Activated CD8-positive, alpha-beta memory T cell treated with anti-CD3 and anti-CD28 coated beads, Interleukin-2, amount 10 ng/mL, durations not matched to agents 7 days and 5 days (primary cell): ENCODE measurements at places on chromosomes 1 and 21. TPM values are rescaled to one million over a fixed set of nuclear protein-coding genes. Genes with fewer than 3 reads are reported as not detected.
A peak's percentile ranks its signal among the peaks of the same experiment; 100 is the strongest.

GRCh38 chr21:44982558-44983250, 42.9 kb downstream of the SLX9 start:
- H3K27ac ChIP-seq, result no peak overlapping the region
- H3K4me3 ChIP-seq, result no peak overlapping the region
- no peaks in the 10 kb centered on the region for H3K4me1 ChIP-seq
- H3K36me3 ChIP-seq, result no peaks in the 10 kb centered on the region
- H3K27me3 ChIP-seq, result no peaks in the 10 kb centered on the region

DNA sequence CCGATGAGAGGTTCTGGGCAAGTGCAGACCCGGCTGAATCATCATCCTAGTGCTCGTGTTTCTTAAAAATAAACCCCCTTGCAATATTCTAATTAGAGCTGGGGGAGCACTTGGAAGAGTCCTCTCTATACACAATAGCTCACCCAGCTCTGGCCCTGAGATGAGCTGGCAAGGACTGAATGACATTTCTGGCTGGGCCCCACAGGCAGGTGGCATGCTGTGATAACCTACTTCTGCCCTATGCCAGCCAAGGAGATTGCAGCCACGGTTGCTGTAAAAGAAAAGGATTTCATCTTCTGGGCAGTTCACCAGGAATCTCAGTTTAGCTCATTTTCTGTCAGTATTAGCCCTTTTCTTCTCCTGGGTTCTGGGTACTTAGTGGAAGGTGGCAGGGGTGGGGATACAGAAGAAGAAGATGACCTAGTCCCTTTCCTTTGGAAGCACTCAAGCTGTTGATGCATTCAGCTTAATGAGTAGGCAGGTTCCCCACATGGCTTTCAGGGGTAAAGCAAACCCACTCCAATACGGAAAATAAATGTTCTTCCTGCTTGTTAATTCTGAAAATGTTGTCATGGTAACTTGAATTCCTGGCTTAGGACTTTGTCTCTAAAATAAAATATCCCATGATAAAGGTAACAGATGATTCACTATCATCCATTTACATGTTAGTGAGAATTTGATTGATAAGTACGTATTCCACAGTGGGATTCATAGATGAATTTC, 32.2 kb downstream of the VASH2 start:
- H3K4me3 ChIP-seq, result no peak overlapping the region
- H3K36me3 ChIP-seq, result peaks cover 1% of the 10 kb centered on the region
- no peak overlapping the region for H3K27ac ChIP-seq
- peak; percentile 38 for DNase-seq

DNA sequence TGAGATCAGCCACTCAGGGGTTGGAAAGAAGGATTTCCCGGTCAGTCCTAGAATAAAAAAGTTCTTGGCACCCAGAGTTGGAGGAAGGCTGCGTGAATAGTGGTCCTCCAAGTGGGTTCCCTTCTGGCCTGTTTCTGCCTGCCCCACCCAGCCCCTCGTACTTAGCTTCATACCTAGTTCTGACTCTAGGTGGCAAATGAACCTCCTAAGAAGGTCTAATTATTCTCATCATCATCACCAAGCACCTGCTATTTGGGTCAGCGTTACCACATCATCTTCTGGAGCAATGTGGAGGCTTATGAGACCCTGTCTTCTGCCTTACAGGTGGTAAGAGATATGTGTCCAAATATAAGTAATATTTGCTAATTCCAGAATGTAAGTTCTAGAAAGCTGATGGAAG, 35.9 kb upstream of the NFASC start:
- H3K27ac ChIP-seq, result no peak overlapping the region
- no peak for DNase-seq
- no peak overlapping the region for H3K4me3 ChIP-seq
- H3K4me1 ChIP-seq, result no peaks in the 10 kb centered on the region

- H3K4me3 ChIP-seq, result no peak overlapping the region
- H3K36me3 ChIP-seq, result no peaks in the 10 kb centered on the region
- H3K27me3 ChIP-seq, result no peaks in the 10 kb centered on the region
- H3K4me1 ChIP-seq, result peaks cover 7% of the 10 kb centered on the region
- no peak overlapping the region for H3K27ac ChIP-seq
Measured at GRCh38 chr1:232422898-232423297, 207.0 kb downstream of the SIPA1L2 start.

GRCh38 chr21:27840262-27840661, 873.4 kb upstream of the ADAMTS5 start:
- DNase-seq, result no peak
- H3K27me3 ChIP-seq, result no peaks in the 10 kb centered on the region
- no peak overlapping the region for H3K4me3 ChIP-seq
- H3K4me1 ChIP-seq, result no peaks in the 10 kb centered on the region
- H3K36me3 ChIP-seq, result peaks cover 1% of the 10 kb centered on the region
- no peak overlapping the region for H3K27ac ChIP-seq

DNA sequence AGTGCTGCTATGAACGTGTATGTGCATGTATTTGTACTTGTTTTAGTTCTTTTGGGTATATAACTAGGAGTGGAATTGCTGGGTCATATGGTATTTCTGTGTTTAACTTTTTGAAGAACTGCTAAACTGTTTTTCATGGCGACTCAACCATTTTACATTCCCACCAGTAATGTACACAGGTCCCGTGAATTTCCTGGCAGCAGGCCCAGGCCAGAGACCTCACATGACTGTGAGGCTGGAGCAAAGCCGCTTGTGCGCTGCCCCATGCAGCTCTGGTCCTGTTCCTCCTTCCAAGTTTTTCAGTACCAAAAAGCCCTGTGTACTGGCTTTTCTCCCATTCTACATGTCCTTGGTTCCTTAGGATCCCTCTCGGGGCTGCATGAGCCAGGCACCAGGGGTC, 29.6 kb downstream of the ACOT11 start:
- no peak for DNase-seq
- no peaks in the 10 kb centered on the region for H3K36me3 ChIP-seq
- H3K4me1 ChIP-seq, result no peaks in the 10 kb centered on the region

- H3K4me3 ChIP-seq, result no peak overlapping the region
- H3K36me3 ChIP-seq, result no peaks in the 10 kb centered on the region
- peaks cover 2% of the 10 kb centered on the region for H3K27me3 ChIP-seq
- no peak overlapping the region for H3K27ac ChIP-seq
Measured at GRCh38 chr1:117590273-117590925, 15.4 kb upstream of the TENT5C start.

GRCh38 chr1:164861632-164862031, 302.6 kb downstream of the PBX1 start:
- no peaks in the 10 kb centered on the region for H3K4me1 ChIP-seq
- H3K27ac ChIP-seq, result no peak overlapping the region
- DNase-seq, result no peak
- no peak overlapping the region for H3K4me3 ChIP-seq
- no peaks in the 10 kb centered on the region for H3K36me3 ChIP-seq

DNA sequence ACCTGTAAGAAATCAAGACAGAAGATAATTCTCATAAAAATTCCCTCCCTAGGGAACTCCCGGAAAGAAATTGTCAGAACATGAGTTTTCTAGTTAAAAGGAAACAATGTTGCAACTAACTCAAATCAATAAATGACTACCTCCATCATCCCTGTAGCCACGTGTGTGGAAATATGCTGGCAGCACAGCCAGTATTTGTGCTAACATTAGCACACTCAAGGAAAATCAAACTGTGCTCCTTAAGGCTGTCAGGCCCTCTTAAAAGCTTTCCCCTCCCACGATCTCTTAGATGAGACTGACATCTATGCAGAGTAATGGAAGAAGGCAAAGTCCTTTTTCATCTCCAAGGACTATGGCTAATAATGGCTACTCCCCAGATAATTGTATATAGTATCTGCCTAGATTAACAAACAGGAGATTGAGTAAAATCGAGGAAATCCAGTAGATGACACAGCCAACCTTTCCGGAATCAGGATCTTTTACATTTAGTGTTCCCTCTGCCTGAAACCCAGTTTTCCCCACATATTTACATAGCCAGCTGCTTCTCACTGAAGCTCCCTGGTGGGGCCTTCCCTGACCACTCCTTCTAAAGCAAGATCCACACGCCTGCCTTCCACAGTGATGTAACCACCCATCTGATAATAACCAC, 50.9 kb upstream of the NR5A2 start:
- H3K27ac ChIP-seq, result no peak overlapping the region
- DNase-seq, result no peak

- H3K4me3 ChIP-seq, result no peak overlapping the region
- no peak overlapping the region for H3K27ac ChIP-seq
- peaks cover 9% of the 10 kb centered on the region for H3K27me3 ChIP-seq
- H3K4me1 ChIP-seq, result no peaks in the 10 kb centered on the region
Measured at GRCh38 chr21:41628256-41628655, 120.3 kb upstream of the TMPRSS2 start.

DNA sequence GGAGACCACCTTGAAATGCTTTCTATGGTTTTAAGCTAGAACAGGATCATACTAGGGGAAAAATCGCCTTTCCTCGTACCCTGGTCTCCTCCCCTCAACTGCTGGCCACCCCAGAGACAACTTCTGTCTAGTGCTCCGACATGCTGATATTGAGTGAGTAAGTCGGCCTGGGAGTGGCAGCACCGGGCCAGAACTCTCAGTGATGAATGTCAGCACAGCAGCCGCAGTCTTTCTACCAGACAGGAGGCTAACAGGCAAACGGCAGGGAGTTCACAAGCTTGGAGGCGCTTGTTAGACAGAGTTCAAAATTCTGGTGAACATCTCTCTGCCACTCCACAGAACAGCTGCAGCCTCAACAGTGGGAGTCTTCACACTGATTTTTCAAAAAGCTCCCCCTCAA, 716.9 kb downstream of the ADGRL2 start:
- no peak overlapping the region for H3K4me3 ChIP-seq
- H3K36me3 ChIP-seq, result no peaks in the 10 kb centered on the region
- no peak for DNase-seq
- no peaks in the 10 kb centered on the region for H3K27me3 ChIP-seq
- H3K4me1 ChIP-seq, result no peaks in the 10 kb centered on the region

DNA sequence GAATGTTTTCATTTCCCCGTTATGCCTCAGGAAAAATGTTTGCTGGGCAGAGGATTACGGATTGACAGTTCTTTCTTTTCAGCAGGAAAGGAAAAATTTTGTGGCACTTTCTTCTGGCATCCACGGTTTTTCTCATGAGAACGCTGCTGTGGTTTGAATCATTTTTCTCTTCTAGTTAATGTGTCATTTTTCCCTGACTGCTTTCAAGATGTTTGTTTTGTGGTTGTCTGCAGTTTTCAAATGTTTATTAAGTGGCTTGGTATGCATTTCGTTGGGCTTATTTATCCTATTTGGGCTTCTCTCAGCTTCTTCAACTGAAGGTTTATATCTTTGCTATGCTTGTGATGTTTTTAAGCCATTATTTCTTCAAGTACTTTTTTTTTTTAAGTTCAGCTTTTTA, 359.0 kb downstream of the RGS7 start:
- no peak overlapping the region for H3K4me3 ChIP-seq
- no peaks in the 10 kb centered on the region for H3K36me3 ChIP-seq
- no peak overlapping the region for H3K27ac ChIP-seq
- DNase-seq, result no peak

DNA sequence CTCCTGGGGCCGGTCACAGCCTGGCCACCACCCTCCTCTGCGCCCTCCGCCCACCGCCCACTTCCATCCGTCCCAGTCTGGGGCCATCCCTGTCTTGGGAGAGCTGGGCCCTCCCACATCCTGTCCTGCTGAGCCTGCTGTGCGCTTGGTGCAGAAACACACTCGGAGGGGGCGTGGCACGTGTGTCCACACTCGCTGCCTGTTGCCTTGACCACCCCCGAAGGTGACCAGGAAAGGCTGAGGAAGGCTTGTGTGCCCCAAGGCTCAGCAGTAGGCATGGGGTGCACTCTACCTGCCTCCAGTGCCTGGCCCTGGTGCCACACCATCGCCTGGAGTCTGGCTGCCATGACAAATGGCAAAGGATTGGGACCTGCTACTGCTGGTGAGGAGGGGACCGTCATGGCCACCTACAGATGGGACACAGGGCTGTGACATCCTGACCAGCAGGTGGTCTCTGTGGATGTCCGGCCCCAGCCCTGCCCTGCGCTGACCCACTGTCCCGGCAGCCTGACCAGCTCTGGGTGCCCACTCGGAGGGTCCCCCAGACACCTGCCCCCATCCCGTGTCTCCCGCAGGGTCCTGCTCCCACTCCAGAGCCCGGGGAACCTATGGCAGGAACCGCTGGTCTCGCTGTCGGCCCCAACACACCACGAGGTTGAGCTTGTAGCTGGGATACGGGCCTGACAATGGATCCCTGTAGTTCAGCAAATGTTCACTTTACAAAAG, 23.2 kb upstream of the PTTG1IP start:
- H3K36me3 ChIP-seq, result peaks cover 31% of the 10 kb centered on the region
- no peak overlapping the region for H3K4me3 ChIP-seq
- no peak for DNase-seq

- peaks cover 8% of the 10 kb centered on the region for H3K4me1 ChIP-seq
- no peak overlapping the region for H3K4me3 ChIP-seq
- no peak overlapping the region for H3K27ac ChIP-seq
- DNase-seq, result peak; percentile 22
- H3K27me3 ChIP-seq, result peaks cover 7% of the 10 kb centered on the region
Measured at GRCh38 chr1:236024641-236025040, 40.2 kb downstream of the NID1 start.

DNA sequence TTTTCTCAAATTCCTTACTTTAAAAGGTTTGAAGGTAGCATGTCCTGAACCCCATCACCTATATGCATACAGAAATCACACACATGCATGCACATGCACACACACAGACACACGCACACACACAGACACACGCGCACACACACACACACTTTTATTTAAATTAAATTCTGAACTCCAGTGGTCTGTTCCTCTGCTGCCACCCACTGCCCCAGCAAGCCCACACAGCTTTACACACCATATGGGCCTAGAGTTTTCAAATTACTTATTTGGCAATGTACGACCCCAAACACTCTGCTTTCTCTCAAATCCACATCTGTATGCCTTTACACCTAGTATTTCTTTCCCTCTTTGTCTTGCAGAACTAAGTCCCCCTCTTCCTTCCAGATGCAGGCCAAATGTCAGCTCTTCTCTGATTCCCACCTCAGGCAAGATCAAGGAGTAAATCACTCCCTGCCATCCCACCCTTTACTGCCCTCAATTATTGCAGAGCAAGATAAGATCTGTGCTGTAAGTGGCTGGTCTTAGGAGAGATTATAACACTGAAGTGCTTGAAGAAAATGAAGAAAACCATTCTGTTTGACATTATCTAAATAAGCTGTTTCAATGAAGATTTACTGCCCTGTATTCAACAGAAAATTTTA, 429.9 kb upstream of the CXADR start:
- DNase-seq, result no peak
- H3K27me3 ChIP-seq, result no peaks in the 10 kb centered on the region
- no peaks in the 10 kb centered on the region for H3K36me3 ChIP-seq

DNA sequence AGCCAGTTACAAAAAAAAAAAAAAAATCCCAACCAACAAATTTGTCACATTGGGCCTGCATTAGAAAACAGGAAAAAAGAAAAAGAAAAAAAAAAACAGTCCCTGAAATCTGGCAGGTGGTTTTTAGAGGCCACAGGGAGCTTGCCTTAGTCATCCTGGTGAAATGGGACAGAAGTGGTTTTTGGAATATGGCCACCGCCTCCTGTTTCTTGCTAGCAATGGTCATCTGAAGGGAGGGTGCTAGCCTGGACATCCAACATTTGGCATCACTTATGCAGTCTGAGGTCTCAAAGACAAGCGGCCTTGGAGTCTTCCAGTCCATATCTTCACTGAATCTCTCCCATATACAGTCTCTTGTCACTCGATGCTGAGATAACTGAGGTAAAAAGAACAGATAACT, 20.1 kb upstream of the NKAIN1 start:
- no peak for DNase-seq
- H3K27me3 ChIP-seq, result no peaks in the 10 kb centered on the region
- no peak overlapping the region for H3K27ac ChIP-seq

GPR37L1 gene
- total RNA-seq, result not detected

TFF2 gene
- total RNA-seq, result not detected

PLPPR5 gene
- not detected for total RNA-seq

ERO1B gene
- total RNA-seq, result 2.6 TPM

ACKR1 gene
- total RNA-seq, result not detected
